ENCODE measurements at places on chromosomes 1 and 21.

- no peak for DNase-seq
Measured at GRCh38 chr1:103256490-103256889, 148.2 kb upstream of the COL11A1 start.

- no peak for DNase-seq
Measured at GRCh38 chr1:7299329-7299799, 471.7 kb upstream of the VAMP3 start.

- DNase-seq = no peak
Measured at GRCh38 chr1:98515744-98516143, 145.8 kb upstream of the SNX7 start.

DNA sequence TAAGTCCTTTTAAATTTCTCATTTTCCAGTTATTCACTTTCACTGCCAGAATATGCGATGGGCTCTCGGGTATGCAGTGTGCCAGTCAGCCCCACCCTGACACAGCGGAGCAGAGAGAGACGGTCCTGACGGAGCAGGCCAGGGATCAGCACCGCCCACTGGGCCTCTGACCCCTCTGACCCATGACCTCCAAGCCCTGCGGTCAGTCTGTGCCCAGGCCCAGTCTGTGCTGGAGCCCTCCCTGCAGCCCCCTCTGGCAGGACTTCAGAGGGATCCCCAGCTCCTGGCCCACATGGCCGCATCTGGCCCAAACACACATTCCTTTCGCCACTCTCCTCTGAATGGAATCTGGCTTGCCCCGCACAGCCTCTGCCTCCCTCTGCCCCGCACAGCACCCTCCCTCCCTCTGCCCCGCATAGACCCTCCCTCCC is 43.4 kb upstream of the COL6A2 start:
- no peak for DNase-seq

DNA sequence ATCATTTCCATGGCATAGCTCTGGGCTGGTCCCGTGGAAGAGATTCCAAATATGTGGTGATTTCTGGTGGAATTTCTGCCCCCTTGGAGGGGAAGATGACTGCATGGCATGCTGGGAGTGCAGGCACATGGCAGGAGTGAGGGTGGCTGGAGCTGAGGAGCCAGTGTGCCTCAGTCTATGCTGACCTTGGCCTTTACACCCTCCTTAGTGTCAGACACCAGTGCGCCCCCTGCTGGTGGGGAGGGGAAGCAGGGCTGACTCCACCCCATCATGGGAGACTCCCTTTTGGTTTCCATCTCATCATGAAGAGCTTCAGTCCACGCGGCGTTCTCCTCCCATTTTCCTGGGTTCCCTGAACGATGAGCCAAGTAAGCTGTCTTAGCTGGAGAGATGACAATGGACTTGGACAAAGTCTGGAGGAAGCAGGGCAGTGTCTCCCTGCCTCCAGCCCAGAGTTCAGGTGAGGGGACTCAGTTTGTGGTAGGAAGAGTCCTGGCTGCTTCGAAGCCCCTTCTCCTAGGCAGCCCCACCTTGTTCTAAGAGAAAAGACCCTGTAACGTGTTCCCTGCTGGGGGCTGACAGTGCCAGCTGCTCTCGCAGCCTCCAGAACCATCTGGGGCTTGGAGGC is 10.3 kb downstream of the ALX3 start:
- peak; percentile 77 for DNase-seq

DNA sequence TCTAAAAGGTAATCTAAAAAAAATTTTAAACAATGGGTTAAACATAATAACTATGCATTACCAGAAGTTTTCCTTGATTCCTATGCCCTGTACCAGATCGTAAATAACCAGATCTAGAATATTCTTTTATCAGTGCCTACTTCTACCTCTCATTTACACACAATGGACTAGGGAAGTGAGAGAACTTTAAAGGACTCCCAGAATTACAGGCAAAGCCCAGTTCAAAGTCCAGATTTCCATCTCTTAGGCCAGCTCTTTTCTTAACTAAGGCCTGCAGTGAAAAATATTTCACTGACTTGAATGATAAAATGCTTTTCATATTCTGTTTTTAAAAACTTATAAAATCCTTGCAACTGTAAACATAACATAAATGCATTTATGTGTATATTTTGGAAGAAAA is 32.6 kb downstream of the ESRRG start:
- no peak for DNase-seq

GRCh38 chr1:30286241-30286987 is 437.0 kb downstream of the MATN1 start:
- DNase-seq = no peak

DNA sequence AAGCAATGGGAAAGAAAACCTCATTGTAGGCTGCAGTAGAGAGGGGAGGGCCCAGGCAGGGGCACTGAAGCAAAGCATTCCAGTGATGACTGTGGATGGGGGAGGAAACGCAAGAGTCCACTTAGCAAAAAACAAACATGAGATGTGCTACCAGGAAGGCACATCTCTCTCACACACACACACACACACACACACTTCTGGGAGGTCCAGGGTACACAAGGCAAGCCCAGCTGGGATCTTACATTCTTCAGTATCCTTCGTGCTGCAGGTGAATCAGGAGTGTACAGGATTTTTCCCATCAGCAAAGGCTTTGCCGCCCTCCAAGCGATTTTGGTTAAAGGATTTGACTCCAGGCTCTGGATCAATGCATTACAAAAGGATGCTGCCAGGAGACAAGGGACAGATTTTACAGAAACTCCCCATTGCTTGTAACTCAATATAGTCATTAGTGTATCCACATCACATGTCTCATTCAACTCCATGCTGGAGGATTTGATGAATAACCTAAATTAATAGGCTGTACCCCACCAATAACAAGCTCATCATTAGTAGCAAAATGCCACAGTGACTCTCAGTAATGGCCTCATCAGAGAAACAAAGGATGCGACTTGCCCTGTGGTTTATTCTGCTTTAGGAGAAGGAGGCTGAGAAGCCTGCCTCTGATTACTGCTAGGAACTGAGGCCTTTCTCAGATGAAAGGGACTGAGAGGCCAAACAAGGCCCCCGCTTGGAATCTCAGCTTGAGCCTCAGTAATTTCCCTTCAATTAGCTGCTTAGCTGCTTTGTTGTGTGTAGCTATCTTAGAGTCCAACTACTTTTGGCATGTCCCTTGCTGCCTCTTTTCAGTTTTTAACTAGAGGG is 41.6 kb downstream of the ABCA4 start:
- DNase-seq = no peak

- no peak for DNase-seq
Measured at GRCh38 chr1:36136535-36136934, 11.5 kb upstream of the COL8A2 start.

GRCh38 chr1:7558921-7559869 is 211.9 kb upstream of the VAMP3 start:
- no peak for DNase-seq

DNA sequence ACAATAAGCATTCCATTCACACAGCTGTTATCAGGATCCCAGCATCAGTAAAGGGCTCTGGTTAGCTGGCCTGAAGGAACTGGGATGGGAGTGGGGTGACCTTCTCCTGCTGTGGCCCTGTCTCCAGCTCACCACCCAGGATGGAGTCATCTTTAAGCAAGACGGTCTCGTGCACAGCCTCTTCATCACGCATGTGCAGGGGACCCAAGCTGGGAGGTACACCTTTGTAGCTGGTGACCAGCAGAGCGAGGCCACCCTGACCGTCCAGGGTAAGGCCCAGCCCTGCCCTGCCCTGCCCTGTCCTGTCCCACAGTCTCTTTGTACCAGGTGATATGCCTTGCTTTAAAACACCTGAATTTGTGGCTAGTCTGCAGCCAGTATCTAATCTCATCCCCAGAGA is 24.3 kb downstream of the IGFN1 start:
- DNase-seq = no peak

- DNase-seq = peak; percentile 47
Measured at GRCh38 chr1:12031039-12031980, 12.0 kb downstream of the MIIP start.

DNA sequence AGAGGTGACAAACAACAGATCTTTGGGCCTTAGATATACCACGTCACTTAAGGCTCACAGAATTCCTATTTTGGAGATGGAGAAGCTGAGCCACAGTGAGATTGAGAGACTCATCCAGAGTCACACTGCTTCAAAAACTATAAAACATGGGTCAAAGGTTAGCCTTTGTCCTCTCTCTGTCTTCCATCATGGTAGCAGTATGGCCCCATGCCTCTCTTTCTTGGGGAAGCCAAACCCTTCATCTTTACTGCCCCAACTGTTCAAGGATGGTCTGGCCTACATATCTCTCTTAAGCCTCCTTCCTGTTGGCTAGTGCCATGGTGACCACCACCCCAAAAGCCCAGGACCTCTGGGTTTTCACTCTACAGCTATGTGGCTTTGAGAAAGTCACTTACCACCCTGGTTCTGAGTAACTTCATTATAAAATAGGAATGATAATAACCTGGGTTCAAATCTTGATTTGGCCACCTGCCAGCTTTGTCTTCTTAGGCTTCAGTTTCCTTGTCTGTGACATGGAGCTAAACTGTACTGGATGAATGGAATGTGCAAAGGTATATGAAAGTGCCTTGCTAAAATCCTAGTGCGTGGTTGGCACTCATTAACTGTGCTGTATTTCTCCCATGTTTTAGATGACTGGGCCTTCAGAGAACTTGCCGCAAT is 85.9 kb upstream of the JUN start:
- DNase-seq = no peak

DNA sequence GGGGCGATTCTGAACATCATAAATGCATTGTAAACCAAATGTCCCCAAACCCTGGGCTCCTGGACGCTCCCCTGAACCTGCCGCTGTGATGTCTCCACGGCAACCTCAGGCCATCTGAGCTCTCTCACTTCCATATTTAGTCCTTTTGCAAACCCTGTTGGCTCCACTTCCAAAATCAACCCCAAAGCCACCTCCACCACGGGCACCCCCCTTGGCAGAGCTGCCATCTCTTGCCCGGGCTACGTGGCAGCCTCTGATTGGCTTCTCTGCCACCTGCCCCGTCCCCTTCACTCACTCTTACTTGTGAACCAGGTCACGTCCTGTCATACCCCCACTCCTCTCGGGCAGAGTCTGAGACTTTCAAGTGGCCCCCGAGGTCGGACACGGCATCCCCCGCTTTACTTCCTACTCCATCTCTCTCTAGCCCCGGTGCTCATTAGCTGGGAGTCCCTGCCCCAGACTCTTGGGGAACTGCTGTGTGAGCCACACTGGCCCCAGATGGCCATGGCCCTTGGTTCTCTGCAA is 15.8 kb downstream of the PRXL2B start:
- no peak for DNase-seq

DNA sequence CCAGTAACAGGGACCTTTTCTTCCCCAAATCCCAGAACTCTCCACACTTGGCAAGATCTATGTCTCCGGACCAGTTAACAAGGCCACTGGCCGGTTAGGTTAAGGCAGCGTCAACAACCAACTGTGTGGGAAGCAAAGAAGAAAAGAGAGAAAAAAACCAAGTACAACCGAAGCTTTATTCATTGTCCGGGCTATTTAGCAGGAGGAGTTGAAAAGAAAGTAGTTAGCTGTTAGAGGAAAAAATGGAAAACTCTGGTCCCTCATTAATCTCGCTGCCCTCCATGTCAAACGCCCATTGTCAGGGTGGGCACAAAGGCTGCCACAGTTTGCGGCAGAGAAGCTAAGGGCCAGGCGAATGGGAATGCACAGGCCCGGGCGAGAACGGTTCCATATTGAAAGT is 49.3 kb upstream of the GRIK3 start:
- no peak for DNase-seq

DNA sequence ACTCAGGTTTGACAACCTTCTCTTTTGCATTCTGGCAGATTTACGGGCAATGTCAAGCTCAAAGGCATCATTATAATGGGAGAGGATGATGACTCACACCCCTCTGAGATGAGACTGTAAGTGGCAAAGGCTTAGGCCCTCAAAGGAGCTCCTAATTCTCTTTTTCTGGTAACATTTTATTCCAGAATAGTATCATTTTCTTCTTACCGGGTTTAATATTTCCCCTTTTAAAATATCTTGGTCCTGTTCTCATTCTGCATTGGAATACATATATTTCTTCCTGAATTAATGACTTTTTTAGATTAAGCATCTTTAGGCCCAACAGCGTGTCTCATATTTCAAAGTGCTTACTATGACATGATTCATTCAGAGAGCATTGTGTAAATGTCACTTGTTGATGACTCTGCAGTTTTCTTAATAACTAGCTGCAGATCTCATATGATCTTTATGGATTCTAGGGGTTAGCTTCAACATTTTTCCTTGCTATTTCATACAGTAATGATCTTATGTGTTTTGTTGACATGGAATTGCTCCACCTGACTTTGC is 1.7 kb downstream of the PITHD1 start:
- no peak for DNase-seq

DNA sequence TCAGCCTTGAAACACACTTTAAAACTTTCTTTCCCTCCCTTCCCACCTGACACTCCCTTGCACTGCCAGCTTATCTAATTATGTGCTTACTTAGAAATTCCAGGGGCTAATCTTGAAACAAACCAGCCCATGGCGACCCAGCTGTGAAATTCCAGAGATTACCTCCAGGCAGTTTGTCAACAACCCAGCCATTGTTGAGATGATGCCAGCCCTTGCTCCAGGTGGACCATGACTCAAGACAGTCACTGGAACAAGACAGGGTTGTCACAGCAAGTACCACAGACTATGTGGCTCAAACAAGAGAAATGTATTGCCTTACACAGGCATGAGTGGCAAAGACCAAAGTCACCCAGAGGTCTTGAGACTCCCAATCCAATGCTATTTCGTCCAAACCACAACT is 7.9 kb downstream of the FYB2 start:
- DNase-seq = no peak

GRCh38 chr1:8021676-8022266 is 4.3 kb downstream of the ERRFI1 start:
- no peak for DNase-seq

DNA sequence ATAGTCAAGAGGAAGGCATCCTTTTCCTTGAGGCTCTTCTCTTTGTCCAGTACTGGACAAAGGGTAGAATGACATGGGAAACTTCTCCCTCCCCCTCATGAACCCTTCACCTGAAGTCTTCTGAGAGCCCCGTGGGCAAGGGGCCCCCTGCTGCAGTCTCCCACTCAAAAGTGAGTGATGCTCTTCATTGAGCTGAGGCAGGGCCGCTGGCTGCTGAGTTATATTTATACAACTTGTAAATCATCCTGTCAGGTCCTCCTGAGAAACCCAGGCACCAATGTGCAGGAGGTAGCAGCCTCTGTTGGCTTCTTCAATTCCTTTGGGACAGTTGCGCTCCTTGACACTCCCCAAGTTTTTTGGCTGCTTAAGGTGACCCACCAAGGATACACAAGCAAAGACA is 150.2 kb downstream of the IGSF21 start:
- DNase-seq = no peak

- DNase-seq = no peak
Measured at GRCh38 chr1:72230746-72231145, 51.6 kb downstream of the NEGR1 start.

All from stimulated activated CD8-positive, alpha-beta memory T cell treated with anti-CD3 and anti-CD28 coated beads, Interleukin-2, amount 100 ng/mL, for 48 hours (primary cell).